ENCODE measurements at places on chromosomes 3 and 15. TPM values are rescaled to one million over a fixed set of nuclear protein-coding genes. Genes with fewer than 3 reads are reported as not detected.

DNA sequence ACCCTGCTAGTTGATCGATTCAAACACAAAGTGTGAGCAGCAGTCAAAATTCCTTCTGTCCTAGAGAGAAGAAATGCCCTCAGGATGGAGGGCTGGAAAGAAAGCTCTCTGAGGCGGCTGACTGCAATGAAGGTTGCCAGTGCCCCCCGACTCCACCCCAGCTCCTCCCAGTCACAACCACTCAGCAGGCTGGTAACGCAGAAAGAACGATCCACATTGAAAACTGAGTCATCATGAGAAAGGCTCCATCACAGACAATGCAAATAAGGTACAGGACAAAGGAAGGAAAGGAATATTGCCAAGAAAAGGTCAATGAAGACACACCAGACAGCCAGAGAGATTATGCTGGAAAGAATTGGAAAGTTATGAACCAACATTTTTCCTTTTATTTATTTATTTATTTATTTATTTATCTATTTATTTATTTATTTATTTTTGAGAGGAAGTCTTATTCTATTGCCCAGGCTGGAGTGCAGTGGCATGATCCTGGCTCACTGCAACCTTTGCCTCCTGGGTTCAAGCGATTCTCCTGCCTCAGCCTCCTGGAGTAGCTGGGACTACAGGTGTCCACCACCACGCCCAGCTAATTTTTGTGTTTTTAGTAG is 17.4 kb upstream of the VGLL4 start:
- peak; percentile 39 for DNase-seq
- no peaks in the 10 kb centered on the region for H3K36me3 ChIP-seq
- H3K27me3 ChIP-seq, result no peaks in the 10 kb centered on the region
- peaks cover 14% of the 10 kb centered on the region for H3K4me1 ChIP-seq
- no peak overlapping the region for H3K4me3 ChIP-seq

DNA sequence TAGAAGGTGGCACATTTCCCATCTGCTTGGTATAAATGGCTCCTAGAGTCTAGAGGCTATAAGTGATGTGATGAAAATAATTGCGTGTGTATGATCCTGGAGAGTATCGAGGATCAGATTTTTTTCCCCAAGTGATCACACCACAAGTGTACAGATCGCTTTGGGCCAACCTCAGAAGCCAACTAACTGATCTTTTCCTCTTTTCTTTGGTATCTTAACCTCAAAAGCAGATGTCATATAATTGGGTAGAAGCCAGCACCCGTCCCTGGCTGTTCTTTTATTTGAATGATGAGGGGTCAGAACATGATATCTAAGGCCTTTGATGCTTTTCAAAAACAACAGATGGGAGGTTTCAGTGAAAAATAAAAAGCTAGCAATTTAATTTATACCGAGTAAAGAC is 3.3 kb downstream of the P2RY14 start:
- H3K4me3 ChIP-seq, result no peak overlapping the region
- 0 out of 2 replicates have a peak, but pooled peaks cover 8% of the 10 kb centered on the region for H3K4me1 ChIP-seq
- no peaks in the 10 kb centered on the region for H3K36me3 ChIP-seq
- DNase-seq, result no peak

MTFMT gene
- total RNA-seq, result 31.3 TPM

DNA sequence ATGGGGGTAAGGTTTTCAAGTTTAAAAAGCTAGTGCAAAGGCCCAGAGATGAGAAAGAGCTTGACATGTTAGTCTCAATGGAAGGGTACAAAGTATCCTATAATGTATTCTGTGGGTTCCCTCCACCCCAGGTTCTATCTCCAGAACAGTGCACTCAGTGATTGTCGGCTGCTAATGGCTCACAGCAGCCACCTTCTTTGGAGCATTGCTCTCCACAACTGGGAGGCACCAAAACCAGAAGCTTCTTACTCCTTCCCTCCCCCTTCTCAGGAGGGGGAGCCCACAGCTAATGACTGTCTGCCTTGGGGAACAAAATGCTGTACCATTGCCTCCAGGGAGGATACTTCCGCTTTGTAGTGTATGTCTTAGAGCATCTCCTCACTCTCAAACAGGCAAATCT is 439.4 kb upstream of the RBMS3 start:
- H3K36me3 ChIP-seq, result no peaks in the 10 kb centered on the region
- H3K4me1 ChIP-seq, result 0 out of 2 replicates have a peak, but pooled peaks cover 6% of the 10 kb centered on the region
- no peak overlapping the region for H3K27ac ChIP-seq
- H3K4me3 ChIP-seq, result no peak overlapping the region
- H3K27me3 ChIP-seq, result peaks cover 6% of the 10 kb centered on the region

PPP1R14D gene
- 0.33 TPM for total RNA-seq

DNA sequence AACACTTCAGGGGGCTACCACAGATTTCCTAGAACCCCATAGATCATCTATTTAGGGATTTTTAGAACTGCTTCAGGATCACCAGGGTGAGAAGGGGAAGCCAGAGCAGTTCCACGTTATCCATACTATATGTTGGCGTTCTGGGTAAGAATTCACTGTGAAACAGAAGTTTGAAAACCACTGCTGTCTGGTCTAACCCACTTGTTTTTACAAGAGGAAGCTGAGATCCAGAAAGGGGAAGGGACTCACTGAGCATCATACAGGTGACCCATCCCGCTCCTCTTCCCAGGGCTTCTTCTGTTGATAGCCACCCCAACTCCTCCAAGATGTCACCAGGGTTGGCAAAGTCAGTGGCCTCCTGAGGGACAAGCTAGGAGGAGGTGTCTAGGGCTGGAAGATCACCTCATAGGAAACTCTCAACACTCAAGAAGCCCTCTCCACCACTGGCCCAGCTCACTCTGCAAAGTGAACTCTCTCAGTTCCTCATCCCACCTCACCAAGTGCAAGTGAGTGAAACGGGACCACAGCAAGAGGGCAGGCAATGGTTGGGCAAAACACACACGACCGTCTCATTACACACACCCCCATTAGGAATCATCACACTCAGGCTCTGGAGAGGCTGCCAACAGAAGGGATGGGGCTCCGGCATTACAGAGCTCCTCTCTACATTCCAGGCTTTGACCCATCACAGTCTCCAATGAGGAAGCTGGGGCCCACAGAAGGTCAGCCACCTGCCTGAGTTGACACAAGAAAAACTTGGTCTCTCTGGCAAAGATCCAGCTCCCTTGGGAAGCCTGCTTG is 1.8 kb downstream of the DAPK2 start:
- H3K4me3 ChIP-seq, result no peak overlapping the region
- peaks cover 5% of the 10 kb centered on the region for H3K4me1 ChIP-seq
- no peaks in the 10 kb centered on the region for H3K27me3 ChIP-seq

DNA sequence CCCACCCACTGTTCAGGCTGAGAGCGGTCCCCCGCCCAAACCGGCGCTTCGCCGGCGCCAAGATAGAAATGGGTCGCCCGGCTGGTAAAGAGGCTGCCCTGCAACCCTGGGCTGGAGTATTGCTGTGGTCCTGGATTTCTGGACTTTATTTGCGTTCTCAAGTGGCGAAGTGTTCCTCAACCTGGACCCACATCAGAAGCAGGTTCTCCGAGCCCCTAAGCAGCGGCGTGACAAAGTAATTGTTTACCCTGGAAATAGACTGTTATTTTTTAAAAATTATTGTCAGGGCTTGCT is 481 bp upstream of the DYNC1LI1 start:
- H3K36me3 ChIP-seq, result no peaks in the 10 kb centered on the region
- H3K4me3 ChIP-seq, result peak overlapping the region; percentile 82
- no peak for DNase-seq
- peaks cover 24% of the 10 kb centered on the region for H3K4me1 ChIP-seq
- H3K27ac ChIP-seq, result peak overlapping the region; percentile 80
